ENCODE measurements at places on chromosomes 1 and 21.
A peak's percentile ranks its signal among the peaks of the same experiment; 100 is the strongest.

GRCh38 chr1:45331436-45332345 is 5.0 kb downstream of the HPDL start:
- DNase-seq: no peak

GRCh38 chr1:98054367-98054701 is 133.5 kb upstream of the DPYD start:
- DNase-seq: no peak

DNA sequence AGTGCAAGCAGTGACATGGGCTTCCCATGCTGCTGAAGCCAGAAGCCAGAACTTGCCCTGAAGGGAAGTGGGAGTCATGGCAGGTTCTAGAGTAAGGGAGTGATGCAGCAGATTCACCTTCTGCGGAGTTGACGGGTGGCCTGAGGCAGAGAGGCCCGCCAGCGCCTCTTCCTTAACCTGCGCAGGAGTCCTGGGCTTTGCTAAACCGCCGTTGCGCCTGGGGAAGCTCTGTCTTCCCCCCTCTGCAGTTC is 67.3 kb downstream of the OBSCN start:
- DNase-seq: no peak

DNA sequence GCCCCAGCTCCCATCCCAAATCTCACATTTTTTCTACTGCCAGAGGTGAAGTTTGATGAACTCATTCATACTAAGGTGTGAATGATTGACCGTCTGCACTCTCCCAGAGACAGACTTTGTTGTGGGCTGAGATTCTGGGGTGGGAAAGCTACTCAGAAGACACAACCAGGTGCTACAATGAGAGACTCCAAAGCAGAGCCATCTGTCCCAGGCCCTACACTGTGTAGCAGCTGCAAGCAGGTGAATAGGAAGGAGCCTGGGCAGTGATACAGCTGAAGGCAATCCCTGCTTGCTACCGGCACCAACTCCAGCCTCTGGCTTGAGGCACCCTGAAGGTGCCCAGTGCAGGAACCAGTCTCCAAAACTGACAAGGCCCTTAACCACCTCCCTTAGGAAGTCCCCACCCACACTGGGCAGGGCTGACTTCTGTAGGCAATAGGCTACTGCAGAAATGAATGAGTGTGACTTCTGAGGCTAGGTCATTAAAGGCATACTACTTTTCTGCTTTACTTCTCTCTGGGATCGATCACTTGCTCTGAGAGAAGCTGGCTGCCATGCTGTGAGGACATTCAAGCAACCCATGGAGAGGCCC is 79.7 kb upstream of the RUNX3 start:
- DNase-seq: no peak

- DNase-seq: no peak
These were observed 57.9 kb downstream of the FGGY start for GRCh38 chr1:59354709-59355337.

GRCh38 chr1:8283058-8283884 is 34.6 kb upstream of the SLC45A1 start:
- DNase-seq: no peak

- no peak for DNase-seq
These were observed 1.4 kb downstream of the PTPN7 start for GRCh38 chr1:202158810-202159533.

DNA sequence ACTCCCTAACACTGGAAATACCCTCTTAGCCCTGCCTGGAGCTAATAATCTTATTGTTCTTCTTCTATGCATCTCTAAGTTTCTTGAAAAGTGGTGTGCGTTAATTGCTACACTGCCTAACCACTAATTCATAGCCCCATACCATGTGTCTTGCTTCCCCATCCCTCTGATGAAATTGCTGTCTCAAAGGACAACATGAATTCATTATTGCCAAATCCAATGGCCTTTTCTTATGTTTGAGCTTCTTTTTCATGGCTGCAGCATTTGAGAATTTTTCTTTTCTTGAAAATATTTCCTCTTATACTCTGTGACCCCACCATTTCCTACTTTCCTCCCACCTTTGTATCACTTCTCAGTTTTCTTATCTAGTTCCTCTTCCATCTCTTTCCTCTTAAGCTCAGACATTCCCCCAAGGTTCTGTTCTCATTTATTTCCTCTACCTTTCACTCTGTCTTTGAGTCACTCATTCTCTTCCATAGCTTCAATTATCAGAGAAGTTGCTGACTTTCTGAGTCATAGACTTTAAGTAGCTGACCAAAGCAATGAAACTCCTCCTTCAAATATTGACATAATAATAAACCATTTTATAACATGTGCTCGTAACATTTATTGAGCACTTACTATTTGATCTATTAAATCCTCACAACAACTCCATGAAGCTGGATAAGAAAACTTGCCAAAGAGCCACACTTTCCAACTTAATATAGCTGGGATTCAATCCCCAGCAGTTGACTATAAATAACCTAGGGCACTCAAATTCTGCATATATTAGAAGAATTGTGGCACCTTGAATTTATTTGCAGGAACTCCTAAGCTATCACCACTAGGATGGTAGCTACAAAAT is 35.5 kb upstream of the ATP6V1G3 start:
- DNase-seq: no peak

DNA sequence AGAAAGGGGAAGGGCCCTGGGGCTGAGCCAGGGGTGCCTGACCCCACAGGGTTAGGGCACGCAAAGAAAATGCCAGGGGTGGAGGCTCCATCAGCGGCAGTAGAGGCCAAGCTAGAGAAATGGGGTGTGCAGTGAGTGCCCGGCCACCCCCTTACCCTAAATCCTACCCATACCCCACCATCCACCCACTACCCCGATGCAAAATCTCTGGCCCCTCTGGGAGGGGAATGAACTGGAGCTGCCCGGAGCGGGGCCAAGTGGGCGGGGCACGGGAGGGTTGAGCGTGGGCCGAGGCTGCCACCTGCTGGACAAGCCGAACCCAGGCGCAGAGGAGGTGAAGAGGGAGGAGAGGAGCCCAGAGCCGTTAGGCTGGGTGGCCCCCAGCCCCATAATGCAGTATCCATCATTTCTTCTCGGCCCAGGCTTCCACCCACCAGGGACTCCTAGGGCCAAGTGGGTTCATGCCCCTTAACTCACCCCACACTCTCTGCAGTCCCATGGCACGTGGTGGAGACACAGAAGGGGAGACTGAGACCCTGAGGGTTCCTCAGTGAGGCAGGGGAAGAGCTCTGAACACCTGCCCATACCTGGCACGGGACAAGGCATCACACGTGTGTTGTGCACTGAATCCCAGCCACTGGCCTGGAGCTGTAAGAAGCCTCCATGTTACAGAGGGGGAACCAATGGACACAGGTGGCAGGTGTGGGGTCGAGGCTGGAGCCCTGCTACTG is 1.4 kb upstream of the C1QC start:
- peak; percentile 64 for DNase-seq

DNA sequence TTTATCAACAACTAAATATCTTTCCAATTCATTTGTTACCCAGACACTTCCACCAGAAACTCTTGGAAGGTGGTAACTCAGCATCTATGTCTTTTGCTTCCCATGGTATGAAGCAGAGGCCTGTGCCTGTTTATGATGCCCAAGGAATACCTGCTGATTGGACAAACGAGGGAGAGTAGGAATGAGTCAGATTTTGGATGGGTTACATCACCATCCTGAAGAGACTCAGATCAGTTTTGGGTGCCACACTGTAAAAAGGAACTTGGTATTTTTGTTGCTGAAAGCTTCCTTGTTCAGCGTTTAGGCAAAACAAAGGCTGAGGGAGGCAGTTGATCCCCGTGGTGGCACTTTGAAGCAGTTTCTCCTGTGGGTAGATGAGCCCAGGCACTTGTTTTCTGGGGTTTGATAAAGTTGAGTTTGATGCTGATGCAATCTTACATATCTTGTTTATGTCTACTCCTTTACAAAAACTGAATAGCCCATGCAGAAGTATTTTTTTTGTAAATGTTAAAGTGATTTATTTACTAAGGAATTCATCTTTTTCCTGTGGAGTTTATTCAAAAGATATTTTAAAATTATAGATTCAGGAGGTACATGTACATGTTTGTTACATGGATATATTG is 26.7 kb upstream of the CYP4X1 start:
- no peak for DNase-seq

DNA sequence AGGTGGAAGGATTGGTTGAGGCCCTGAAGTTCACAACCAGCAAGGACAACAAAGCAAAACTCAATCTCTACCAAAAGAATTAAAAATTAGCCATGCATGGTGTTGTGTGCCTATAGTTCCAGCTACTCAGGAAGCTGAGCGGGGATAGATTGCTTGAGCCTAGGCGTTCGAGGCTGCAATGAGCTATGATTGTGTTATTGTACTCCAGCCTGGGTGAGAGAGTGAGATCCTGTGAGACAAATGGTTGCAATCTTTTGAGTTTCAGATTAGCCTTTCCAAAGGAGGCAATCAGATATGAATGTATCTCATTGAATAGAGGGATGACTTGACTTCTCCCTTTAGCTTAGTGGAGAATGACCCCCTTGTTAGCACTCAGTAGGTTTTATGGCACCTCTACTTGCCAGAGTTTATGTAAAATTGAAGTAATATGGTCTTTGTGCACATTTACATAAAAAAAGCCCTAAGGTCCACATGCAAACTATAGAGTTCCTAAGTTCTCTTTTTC is 105.6 kb upstream of the OLFM3 start:
- no peak for DNase-seq
